HL-60 (cell line): ENCODE measurements at places on chromosomes 4 and X.

- DNase-seq: no peak
Observed at GRCh38 chr4:6352031-6352692, 82.5 kb downstream of the WFS1 start.

DNA sequence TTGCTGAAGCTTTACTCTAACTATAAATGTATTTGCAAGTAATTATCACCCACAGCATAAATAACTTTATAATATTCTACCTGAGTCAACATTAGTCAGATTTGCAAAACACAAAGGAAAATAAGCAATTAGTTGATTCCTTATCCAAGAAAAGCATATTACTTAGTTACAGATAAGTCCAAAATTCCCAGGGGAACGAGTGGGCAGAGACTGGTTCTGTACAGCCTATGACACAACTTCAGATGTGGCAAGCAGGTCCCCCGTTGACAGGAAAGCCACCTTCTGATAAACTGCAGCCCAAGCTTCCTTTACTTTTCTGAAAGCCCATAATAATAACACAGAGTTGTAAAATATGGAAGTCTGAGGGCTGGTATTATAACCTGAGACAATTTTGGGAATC lies 62.4 kb upstream of the NDP start:
- no peak for DNase-seq

GRCh38 chr4:15598644-15599043 lies 56.5 kb downstream of the FBXL5 start:
- no peak for DNase-seq

DNA sequence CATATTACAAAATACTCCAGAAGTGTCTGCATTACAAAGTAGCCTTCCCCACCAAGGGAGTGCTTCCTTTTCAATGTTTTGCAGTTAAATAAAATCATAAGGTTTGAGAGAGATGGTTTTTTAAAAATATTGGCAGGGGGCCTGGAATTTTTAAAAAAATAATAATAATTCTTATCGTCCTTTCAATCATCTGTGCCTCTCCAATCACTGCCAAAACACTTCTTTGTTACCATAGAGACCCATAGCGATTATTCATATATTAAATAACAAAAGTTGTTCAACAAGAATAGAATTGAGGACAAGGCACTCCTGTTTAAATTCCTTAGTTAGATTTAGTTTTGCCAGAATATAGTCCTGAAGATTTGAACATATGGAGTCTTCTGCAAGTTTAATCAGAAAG lies 203.1 kb downstream of the FAT4 start:
- DNase-seq: no peak

- DNase-seq: no peak
Observed at GRCh38 chr4:128338634-128339355, 51.2 kb upstream of the PGRMC2 start.

DNA sequence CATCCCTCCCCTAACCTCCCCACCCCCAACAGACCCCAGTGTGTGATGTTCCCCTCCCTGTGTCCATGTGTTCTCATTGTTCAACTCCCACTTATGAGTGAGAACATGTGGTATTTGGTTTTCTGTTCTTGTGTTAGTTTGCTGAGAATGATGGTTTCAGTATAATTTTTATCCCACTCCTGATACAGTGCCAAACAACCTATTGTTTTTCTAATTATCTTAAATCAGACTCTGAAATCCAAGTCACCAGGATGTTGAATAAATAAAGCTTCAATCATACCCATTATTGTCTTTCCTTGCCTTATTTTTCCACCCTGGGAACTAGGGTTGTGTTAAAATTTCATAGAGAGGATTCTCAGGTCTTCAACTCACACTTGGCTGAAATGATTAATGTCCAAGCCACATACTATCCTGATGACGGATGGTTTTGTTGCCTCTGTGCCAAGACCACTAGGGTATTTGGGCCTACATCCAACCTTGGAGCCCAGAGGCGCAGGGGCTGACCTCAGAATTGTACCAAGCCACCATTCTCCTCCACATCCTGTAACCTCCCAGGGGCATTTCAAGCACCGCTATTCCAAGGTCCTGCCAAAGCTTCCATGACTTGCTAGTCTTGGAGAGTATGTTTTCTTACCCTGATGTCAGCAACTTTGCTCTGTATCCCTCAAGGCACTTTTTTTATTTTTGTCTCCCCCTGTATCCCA lies 332.4 kb downstream of the ARHGAP24 start:
- DNase-seq: no peak

GRCh38 chr4:176207839-176208238 lies 12.5 kb upstream of the SPATA4 start:
- DNase-seq: no peak

GRCh38 chrX:150828785-150829184 lies 69.7 kb downstream of the CD99L2 start:
- no peak for DNase-seq

GRCh38 chr4:45640281-45640680 lies 483.6 kb downstream of the GABRG1 start:
- no peak for DNase-seq

- no peak for DNase-seq
Observed at GRCh38 chr4:95293014-95293413, 255.8 kb downstream of the UNC5C start.

- DNase-seq: peak; percentile 27
Observed at GRCh38 chr4:22462688-22463087, 53.2 kb downstream of the ADGRA3 start.

DNA sequence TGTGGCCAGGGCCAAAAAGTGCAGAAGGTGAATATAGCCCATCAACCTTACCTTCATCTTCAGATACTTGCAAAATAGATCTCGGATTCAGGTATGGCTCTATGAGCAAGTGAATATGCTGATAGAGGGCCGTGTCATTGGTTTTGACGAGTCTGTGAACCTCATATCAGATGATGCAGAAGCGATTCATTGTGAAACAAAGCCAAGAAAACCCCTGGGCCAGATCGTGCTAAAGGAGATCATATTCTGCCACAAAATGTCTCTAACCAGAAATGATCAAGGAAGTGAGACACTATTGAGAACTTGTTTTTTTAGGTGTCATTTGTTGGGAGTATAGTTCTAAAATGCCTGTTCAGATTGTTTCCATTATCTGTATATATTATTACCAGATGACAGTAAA lies 48.3 kb downstream of the PDK3 start:
- DNase-seq: no peak

DNA sequence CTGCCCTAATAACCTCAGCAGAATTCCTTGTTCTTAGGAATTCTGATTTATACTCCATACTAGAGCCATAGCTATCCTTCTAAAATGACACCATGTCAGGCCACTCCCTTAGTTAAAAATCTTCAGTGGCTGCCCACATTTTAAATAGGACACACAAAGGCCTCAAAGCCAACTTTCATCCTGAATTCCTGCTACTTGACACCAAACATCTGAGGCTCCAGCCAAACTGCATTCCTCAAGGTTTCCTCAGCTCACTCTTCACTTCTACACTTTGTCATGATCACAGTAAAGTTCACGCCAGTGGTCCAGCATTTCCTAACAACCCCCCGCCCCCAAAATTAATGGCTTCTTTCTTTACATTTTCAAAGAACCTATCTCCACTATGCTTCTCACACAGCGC lies 124.3 kb downstream of the ADGRA3 start:
- DNase-seq: no peak

GRCh38 chrX:39504850-39505259 lies 592.9 kb downstream of the BCOR start:
- DNase-seq: no peak

- DNase-seq: peak; percentile 24
Observed at GRCh38 chr4:143025081-143025704, 159.5 kb upstream of the USP38 start.

DNA sequence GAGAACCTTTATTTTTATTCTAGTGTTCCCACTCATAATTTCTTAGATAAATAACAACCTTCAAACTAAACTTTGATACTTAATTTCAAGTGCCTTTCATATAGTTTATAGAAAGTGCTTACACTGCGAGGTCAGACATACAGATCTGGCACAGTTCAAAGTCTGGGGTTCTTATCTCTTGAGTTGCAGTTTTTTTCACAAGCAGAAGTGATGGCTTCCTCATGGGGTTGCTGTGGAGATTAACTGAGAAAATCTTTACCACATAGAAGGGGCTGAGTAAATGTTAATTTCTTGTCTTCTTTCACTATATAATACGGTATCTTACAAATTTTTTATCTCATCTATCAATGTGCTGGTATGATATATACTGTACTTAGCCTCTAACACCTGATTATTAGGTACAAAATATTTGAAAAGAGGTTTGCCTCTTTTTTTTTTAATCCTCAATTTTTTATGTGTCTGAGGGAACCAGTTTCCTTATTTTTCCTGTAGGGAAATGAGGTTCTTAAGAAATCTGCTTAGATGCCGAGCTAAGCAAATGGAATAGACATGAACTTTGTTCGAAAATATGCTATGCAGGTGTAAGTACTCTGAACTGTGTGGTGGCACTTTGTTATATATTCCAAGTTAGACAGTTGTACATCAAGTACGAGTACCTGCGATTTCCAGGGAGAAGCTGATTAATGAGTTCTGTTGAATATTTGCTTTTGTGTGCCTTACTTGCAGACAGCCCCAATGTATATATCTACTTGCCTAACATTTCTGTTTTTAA lies 3.3 kb downstream of the ING2 start:
- DNase-seq: peak; percentile 34

- DNase-seq: no peak
Observed at GRCh38 chr4:169070071-169070894, 60.2 kb upstream of the CBR4 start.

DNA sequence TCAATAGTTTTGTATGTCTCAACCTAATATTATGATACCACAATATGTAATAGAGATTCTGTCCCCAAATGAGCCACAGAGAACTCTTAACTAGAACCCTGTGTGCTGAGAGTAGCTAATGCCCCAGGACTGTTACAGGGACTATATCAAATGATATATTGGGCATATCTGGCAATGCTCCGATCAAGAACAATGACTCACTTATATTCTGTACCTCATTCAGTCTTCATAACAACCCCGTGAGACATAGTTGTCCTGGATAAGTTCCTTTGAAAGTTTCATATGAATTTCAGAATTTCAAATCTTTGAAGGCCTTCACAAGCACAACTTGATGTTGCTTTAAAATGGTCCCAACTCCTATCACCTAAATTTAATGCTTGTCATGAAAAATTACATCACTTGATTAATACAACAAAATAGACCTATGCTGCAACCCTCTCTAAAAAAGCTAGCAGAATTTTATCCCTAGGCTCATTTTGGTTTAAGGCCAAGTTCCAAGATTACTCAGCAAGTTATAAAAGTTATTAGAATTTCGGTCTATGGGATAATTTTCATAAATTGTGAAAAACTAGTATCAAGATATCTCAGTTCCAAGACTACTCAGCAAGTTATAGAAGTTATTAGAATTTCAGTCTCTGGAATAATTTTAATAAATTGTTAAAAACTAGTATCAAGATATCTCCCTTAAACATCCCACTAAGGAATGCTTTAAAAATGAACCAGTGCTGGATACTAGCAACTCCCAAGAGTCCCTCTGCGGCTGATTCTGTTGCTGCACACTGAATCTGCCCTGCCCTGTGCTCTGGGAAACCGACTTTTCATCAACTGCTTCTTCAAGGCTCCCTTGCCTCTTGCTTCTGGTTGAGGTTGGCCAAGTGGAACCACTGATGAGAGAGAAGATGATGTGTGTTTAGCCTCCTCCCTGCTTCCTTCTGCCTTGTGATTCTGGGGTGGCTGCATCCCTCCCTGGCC lies 6.0 kb upstream of the ANXA3 start:
- no peak for DNase-seq

DNA sequence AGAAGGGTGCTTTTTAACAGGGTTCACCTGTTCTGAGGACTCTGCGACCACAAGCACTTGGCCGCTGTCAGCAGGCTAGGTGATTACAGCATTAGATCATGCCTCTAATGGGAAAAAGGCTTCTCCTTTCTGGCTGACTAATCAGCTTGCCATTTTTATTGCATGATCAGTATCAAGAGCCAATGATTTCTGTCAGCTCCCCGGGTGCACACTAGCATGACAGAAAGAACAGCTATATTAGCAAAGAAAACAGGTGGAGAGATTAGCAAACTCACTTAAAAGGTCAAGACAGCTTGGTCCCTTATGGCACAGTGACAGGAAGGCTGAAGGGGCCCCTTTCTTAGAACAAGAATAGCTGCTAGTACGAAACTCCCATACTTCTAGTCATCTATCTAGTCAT lies 170.0 kb downstream of the SMIM20 start:
- no peak for DNase-seq

DNA sequence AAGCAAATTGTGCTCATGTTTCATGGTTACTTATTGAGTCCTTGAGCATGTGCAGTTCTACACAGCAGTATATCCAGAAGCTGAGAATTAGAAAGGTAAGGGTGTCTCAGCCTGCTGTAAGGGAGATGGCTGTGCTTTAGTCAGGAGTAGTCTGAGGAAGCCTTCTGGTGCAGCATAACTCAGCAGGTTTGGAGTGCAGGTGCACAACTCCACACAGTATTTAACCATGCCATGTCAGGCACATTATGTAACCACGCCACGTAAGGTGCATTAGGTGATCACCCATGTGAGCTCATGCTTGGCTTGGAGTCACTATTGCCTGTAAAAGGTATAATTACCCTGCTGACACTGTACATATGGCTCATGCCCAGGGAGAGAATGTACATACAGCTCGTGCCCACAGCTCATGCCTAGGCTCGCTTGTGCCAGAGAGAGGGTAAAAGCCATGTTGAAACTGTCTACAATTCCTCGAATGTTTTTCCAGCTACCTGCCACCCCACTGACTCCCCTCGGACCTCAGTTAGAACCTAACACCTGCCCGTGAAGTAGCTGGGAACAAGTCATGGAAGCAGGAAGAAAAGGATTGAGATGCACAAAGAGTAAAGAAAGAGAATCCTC lies 37.8 kb downstream of the UCHL1 start:
- DNase-seq: no peak

GRCh38 chr4:3366893-3367775 lies 74.3 kb downstream of the RGS12 start:
- no peak for DNase-seq

- DNase-seq: no peak
Observed at GRCh38 chrX:129534816-129535578, 5.1 kb upstream of the OCRL start.

- DNase-seq: no peak
Observed at GRCh38 chrX:15601932-15602331, 1.2 kb upstream of the ACE2 start.

GRCh38 chr4:11189756-11190155 lies 238.9 kb downstream of the HS3ST1 start:
- no peak for DNase-seq

DNA sequence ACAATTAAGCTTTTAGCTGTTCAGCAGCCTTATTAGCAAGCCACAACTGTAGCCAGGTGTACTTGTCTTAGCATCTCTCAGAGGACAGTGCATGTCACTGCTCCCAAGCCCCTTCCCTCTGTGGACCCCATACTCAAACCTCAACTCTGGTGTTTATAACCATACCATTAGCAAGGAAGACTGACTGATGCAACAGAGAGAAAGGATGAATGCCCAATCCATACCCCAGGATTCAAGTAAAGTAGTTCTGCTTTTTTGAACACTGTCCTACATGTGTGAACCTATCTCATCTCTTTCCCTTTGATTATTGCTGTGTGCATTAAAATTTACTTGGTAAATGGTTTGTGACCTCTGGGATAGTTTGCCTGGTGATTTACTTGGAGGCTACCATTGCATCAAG lies 22.8 kb upstream of the CYBB start:
- DNase-seq: no peak
